ENCODE measurements at places on chromosomes 12 and 14. TPM values are rescaled to one million over a fixed set of nuclear protein-coding genes. Genes with fewer than 3 reads are reported as not detected.

GRCh38 chr12:71440763-71441748, 1.5 kb downstream of the LGR5 start:
- no peaks in the 10 kb centered on the region for H3K27me3 ChIP-seq
- DNase-seq = peak; percentile 62
- peaks cover 28% of the 10 kb centered on the region for H3K4me1 ChIP-seq
- peak overlapping the region; percentile 49 for H3K4me3 ChIP-seq
- no peaks in the 10 kb centered on the region for H3K36me3 ChIP-seq

DNA sequence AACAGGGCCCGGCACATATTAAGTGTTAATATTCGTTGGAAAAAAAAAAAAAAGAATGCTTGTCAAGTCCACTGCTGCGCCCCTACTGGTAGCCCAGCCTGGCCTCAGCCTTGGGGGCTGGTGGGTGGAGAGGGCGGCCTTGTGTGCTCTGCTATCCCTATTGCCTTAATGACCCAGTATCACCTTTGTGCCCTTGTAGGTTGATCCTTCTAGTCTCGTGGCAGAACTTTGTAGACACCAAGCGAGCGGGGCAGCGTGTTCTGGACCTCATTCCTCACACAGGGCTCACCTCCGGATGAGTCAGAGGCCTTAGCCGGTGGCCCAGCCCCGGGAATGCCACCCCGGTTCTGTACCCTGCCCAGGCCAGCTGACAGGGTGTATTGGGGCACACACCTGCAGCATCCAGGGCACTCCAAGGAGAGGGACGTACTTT, 1.8 kb upstream of the RCOR1 start:
- peak overlapping the region; percentile 99 for H3K27ac ChIP-seq
- H3K4me1 ChIP-seq = peaks cover 19% of the 10 kb centered on the region
- H3K36me3 ChIP-seq = no peaks in the 10 kb centered on the region
- no peak overlapping the region for H3K4me3 ChIP-seq
- H3K27me3 ChIP-seq = no peaks in the 10 kb centered on the region

- peak; percentile 91 for DNase-seq
- peaks cover 12% of the 10 kb centered on the region for H3K27me3 ChIP-seq
- H3K4me1 ChIP-seq = peaks cover 23% of the 10 kb centered on the region
- H3K4me3 ChIP-seq = peak within 1 kb of the TSS; percentile 83
- H3K36me3 ChIP-seq = no peaks in the 10 kb centered on the region
Observed at GRCh38 chr12:58920102-58920960, at the start of gene LRIG3. TSS of gene LRIG3 (minus strand) at chr12:58920504. CDS start at chr12:58920235, 269 bp downstream.

Gene PTCSC3
- total RNA-seq = not detected

Gene P2RX7
- total RNA-seq = not detected

DNA sequence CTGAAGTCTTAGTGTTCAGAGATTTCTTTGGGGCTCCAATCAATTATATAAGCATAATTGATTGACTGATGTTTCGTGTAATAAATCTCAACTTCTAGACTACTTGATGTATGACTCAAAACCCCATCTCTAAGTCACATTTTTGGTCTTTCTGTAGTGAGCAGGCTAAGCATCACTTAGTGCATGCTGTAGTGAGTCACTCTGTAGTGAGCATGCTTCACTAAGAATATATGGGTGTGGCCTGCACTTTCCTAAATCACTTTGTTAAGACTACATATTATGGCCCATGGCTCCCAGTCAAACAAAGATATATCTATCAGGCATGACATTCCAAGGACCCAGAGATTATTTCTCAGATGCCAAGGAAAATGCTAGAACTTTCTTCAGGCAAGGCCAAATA, 909.4 kb upstream of the LRFN5 start:
- no peaks in the 10 kb centered on the region for H3K36me3 ChIP-seq
- no peaks in the 10 kb centered on the region for H3K4me1 ChIP-seq
- no peak overlapping the region for H3K27ac ChIP-seq
- H3K4me3 ChIP-seq = no peak overlapping the region
- no peak for DNase-seq
- no peaks in the 10 kb centered on the region for H3K27me3 ChIP-seq

Gene COX8C
- not detected for total RNA-seq

GRCh38 chr14:94857950-94858349, 88.0 kb upstream of the GSC start:
- no peaks in the 10 kb centered on the region for H3K4me1 ChIP-seq
- no peak overlapping the region for H3K4me3 ChIP-seq
- H3K27ac ChIP-seq = no peak overlapping the region
- no peaks in the 10 kb centered on the region for H3K27me3 ChIP-seq

DNA sequence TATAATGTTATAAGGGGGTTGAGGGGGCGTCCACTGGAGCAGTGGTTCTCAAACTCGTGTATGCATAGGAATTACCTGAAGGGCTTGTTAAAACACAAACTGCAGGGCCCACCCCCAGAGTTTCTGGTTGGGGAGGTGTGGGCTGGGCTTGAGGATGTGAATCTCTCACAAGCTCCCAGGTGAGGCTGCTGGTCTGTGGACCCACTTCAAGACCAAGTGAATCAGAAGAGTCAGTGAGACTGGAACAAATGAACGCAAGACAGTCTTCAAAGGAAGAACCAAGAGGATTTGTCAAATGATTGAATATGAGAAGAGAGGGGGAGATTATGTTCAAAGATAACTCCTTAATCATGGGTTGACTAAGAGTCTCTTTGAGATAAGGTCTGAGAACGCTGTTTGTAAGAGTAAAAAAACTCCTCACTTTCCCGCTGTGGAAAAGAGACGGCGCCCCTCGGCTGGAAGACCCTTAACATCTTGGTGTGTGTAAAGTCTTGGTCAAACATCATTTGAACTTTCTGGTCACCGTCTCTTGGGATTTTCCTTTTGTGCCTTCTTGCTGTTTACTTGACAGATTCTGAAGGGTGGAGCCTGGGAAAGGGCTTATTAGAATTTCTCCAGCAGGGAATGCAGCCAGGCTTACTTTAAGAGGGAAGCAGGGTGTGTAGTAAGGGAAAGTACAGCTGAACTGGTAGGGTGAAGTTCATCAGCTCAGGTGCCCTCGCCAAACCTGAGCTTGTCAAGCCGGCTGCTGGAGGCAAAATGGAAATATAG, 5.3 kb upstream of the FOXN3 start:
- H3K4me3 ChIP-seq = no peak overlapping the region
- no peaks in the 10 kb centered on the region for H3K36me3 ChIP-seq
- H3K27me3 ChIP-seq = no peaks in the 10 kb centered on the region

DNA sequence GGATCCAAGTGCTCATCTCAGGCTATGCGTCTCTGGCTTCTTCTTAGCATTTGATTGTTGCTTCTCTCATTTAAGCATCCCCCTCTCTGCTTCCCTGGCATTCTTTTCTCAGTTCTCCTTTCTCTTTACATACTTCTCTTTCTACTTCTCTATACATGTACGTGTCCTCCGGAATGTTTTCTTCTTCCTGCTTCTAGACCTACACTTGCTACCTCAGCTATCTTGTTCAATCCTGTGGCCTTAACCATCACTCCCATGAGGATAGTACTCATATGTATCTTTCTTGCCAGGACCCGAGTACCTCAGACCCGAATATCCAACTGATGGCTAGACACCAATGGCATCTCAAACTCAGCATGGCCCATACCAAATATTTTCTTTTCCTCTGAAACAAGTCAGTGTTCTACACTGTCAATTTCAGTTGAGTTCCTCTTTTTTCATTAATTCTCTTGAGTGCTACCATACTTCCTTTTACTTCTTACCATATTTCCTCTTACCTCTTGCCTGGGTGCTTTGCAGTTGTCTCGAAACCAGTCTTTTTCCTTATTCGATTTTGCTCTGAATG, 115.1 kb upstream of the SLC38A2 start:
- DNase-seq = no peak
- no peaks in the 10 kb centered on the region for H3K36me3 ChIP-seq
- H3K4me3 ChIP-seq = no peak overlapping the region
- peaks cover 18% of the 10 kb centered on the region for H3K4me1 ChIP-seq

GRCh38 chr12:96117460-96117859, 76.7 kb upstream of the ELK3 start:
- no peaks in the 10 kb centered on the region for H3K4me1 ChIP-seq
- DNase-seq = no peak
- no peaks in the 10 kb centered on the region for H3K27me3 ChIP-seq

Gene CD163
- 109 TPM for total RNA-seq

Gene ANKRD33
- total RNA-seq = not detected

GRCh38 chr12:13654456-13654855, 326.9 kb downstream of the GRIN2B start:
- no peak overlapping the region for H3K27ac ChIP-seq
- DNase-seq = no peak
- H3K27me3 ChIP-seq = no peaks in the 10 kb centered on the region
- H3K36me3 ChIP-seq = no peaks in the 10 kb centered on the region
- H3K4me1 ChIP-seq = no peaks in the 10 kb centered on the region
- H3K4me3 ChIP-seq = no peak overlapping the region

DNA sequence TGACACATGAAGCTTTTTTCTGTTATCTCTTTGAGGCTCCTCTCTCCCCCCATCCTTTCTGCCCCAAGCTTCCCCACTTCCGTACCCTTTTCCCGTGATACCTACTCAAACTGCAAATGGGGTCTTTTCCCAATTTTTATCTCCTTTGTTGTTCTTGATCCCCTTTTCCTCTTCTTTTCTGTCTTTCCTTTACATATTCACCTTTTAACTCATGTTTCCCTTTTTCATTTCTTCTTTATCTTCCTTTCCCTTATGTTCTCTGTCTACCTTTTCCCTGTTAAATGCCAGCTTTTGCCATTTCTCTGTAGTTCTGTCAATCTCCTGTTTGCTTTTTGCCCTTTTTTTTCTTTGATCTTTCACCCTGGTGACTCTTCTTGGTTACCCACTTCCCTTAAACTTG, 2.6 kb upstream of the BHLHE41 start:
- H3K4me1 ChIP-seq = peaks cover 40% of the 10 kb centered on the region
- peak overlapping the region; percentile 93 for H3K27ac ChIP-seq
- H3K27me3 ChIP-seq = no peaks in the 10 kb centered on the region

Gene TMEM119
- total RNA-seq = 0.45 TPM

DNA sequence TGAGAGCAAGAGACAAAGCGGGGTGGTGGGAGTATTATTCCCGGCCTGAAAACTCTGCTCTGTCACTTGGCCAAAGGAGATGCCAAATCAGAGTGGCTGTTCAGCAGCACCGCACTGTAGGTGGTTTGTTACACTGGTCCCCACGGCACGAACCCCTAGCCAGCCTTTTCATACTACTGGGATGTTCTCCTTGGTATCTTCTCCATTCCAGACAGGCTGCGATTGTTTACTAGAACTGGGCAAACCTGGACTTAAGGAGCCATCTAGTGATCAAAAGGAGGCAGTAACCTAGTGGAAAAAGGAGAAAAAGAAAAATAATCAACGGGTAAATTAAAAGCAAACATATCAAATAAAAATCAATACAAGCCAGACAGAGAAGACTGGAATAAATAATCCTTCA, 58.9 kb upstream of the TMTC2 start:
- peaks cover under 1% of the 10 kb centered on the region for H3K4me1 ChIP-seq
- no peak overlapping the region for H3K27ac ChIP-seq
- H3K36me3 ChIP-seq = no peaks in the 10 kb centered on the region
- H3K4me3 ChIP-seq = no peak overlapping the region

Gene NXPH4
- not detected for total RNA-seq
